ENCODE measurements at places on chromosomes 5 and 9. TPM values are rescaled to one million over a fixed set of nuclear protein-coding genes. Genes with fewer than 3 reads are reported as not detected.

GRCh38 chr5:62791059-62791458 is 212.4 kb downstream of the LRRC70 start:
- no peak for DNase-seq

DNA sequence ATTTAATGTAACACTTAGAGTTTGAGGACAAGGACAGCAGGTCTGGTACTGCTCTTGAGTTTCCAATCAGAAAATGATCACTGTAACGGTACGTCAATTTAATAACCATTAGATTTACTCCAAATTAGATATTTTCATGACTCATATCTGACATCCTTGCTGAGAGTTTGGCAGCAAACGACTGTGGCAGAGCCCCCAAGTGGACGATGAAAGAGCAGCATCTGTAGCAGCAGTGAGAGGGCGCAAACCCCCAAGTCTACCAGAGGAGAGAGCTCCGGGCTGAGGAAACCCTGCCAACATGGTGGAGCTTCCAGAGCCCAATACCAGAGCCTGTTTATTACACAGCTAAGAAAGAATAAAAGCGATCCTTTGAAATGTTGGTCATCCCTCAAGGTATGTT is 73.2 kb upstream of the EPB41L4A start:
- peak; percentile 64 for DNase-seq

DNA sequence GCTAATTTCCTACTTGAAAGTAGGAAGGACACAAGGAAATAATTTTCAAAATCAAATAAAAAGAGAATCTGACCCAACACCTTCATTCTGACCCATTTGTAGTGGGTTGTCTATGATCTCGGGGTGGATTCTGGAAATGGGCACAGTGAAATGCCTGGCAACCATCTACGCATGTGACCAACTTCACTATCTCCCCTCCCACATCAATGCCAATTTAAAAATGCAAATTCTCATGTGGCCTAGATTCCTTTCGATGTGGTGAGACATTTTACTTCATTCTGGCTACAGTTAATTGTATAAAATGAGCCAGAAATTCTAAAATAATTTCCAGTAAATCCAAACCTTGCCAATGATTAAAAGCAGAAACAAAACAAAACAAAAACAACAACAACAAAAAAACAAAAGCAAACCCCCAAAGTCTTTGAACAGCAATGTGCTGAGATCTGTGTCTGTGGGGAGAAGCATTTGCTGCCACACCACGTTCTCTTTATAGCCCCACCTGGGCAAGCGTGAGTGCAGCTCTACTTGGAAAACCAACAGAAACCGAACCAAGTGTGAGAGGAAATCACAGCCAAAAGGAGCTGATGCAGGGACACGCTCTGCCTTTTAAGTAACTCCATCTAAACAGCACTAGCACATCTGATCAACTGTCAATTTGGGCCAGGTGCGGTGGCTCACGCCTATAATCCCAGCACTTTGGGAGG is 59.0 kb downstream of the USP20 start:
- DNase-seq, result no peak

DNA sequence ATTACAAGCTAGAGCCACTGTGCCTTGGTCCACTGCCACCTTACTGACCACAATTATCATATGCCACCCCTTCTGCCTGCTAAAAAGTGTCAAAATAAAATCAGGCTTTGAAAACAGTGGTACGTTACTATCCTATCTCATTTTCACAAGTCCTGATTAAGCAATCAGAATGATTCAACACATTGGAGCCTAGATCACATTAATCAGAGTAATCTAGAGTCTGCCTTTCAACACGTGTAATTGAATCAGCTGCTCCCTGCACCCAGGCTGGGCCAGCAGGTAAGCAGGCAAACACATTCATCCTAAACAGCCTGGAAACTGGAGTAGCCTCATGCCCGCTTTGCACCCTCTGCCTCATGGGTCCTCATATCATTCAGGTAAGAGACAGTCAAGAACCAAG is 186.2 kb downstream of the DCP2 start:
- no peak for DNase-seq

CDC25C gene
- total RNA-seq, result not detected

DNA sequence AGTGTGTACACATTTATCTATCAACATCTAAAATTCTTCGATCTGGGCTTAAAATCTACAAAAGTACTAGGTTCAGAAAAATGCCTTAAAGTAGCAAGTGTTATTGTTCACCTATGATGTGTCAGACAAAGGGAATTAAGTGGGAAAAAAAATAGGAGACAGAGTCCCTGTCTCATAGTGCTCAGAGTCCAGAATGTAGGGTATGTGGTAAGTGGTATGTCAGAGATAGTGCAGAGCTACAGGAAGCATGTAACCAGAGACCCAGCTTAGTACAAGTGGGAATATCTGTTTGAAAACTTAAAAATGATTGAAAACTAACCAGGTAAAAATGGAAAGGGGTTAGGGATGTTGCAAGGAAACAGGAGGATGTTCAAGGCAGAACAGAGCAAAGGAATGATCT is 482.8 kb downstream of the ELAVL2 start:
- DNase-seq, result no peak

PCDHB10 gene
- 2.5 TPM for total RNA-seq

DNA sequence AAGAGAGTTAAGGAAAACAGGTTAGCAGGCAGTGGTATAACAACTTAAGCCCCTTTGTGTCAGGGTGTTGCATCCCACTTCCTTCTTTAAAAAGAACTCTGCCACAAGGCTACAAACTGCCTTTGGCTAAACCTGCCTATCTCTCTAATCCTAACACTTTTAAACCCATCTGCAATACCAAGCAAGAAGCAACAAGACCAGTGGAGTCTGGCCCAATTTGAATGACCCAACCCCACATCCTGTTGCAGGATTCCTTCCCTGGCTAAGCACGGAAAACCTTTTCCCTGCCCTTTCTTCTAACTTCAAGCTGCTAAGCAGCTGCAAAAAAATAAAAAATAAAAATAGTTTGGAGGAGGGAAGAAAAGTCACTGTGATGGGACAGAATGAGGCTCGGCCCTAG is 27.1 kb downstream of the ABCA1 start:
- DNase-seq, result no peak

Measured in ureter (tissue), 1 donor.